ENCODE measurements at places on chromosomes 1 and 21.

DNA sequence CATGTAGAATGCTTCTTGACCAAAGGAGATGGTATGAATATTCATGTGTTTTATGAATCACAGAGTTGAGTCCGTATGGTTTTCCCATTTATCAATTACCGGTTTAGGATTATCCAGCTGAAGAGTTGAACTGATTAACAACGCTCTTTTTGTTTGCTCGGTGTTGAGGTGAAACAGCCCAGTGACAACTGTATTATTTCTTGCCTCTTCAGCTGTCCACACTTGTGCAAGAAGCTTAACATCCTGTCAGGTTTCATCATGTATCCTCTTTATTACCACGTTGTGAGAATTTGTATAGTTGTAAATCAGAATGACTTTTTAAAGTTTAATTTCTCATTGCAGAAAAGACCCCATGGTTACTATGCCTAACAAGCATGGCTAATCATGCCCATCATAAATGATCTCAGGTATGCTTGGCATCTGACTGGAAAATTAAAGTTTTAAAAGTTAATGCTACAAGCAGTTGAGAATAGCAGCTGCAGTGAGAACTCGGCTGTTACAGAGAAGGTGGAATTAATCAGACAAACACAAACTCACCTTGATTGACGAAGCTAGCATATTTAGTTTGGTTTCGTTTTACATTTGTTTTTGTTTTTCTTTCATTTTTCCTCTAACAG is 563.2 kb upstream of the ADGRL2 start:
- no peak for DNase-seq

DNA sequence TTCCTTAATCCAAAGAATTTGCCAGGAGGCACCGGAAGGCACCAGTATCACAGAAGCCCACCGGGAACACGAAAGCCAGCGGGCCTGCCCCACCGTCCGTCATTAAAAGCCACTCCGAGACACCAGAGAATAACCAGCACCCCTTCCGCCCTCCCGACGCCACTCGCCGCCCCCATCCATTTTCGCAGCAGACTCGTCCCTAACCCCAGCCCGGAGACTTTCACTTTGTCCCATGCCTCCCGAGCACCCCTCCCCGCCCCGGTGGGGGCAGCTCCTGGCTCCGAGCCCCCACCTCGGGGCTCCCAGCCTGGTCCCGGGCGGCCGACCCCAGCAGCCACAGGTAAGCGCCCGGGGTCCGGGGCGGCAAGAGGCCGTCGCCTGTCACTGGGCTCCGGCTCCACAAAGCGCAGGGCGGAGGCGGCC is 105.4 kb downstream of the SLC45A1 start:
- no peak for DNase-seq

- peak; percentile 81 for DNase-seq
Measured at GRCh38 chr1:205273551-205273982, 45.8 kb downstream of the TMCC2 start.

DNA sequence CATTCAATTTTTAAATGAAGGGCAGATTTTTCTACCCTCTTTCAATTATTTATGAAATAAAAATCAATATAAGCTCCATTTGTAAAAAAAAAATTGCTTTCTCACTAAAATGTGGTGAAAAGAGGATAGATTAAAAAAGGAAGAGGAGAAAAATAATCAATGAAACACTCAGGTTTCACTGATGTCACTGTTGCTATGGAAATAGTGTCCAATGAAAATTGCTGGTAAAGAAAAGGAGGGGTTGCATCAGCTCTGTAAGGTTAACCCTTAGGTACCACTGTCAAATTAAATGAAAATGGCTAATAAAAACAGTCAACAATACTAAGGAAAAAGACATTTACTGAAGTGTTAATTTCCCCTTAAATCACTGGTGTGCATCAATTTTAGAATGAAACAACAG is 91.6 kb upstream of the TTC39A start:
- DNase-seq, result peak; percentile 23

GRCh38 chr1:9438431-9439073 is 100.7 kb upstream of the SLC25A33 start:
- DNase-seq, result no peak

DNA sequence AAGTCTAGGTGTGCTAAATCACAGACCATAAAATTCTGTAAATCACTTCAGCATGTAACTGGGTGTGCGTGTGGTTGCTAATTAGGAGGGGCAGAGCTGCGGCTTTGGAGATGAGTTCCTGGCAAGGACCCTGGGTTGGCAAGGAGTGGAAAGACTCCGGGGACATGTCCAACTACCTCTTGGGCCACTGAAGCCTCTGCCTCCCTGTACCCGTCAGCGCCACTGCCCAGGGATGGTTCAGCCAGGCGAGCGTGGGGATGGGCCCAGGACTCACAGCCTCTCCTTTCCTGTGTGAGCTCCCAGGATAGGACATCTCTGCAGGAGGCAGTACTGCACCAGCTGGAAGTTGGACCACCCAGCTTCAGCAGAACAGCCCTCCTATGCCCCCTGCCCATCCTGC is 386.4 kb upstream of the VAMP3 start:
- DNase-seq, result no peak

DNA sequence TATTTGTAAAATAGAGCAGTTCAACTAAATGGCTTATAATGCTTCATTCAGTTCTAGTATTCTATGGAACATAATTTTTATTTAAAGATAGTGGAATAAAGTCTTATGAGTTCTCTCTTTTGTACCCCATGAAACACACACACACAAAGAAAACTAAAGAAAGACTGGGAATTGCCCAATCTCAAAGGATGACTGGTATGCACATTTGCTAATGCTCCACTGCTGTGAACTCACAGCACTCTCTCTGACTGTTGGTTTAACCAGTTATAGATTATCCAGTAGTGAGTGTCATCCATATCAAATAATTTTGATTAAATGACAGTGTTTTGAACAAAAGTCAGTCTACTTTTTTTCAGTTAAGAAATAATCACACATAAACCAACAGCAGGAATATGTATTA is 1082.4 kb upstream of the B3GALT2 start:
- no peak for DNase-seq

DNA sequence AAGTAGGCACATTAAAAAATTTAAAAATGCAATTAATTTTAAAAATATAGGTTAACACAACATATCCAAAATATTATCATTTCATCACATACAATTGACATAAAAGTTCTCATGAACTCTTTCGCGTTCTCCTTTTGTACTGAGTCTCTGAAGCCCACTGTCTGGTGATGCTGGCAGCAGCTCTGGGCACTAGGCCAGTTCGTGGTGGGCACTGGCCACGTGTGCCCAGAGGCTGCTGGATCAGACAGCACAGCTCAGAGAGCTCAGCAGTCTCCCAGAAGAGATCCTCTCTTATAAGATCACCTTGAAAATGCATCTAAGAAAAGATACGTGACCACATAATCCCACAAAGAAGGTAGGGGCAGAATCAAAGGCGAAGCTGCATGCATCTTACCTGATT is 9.9 kb downstream of the CEP104 start:
- DNase-seq, result no peak

DNA sequence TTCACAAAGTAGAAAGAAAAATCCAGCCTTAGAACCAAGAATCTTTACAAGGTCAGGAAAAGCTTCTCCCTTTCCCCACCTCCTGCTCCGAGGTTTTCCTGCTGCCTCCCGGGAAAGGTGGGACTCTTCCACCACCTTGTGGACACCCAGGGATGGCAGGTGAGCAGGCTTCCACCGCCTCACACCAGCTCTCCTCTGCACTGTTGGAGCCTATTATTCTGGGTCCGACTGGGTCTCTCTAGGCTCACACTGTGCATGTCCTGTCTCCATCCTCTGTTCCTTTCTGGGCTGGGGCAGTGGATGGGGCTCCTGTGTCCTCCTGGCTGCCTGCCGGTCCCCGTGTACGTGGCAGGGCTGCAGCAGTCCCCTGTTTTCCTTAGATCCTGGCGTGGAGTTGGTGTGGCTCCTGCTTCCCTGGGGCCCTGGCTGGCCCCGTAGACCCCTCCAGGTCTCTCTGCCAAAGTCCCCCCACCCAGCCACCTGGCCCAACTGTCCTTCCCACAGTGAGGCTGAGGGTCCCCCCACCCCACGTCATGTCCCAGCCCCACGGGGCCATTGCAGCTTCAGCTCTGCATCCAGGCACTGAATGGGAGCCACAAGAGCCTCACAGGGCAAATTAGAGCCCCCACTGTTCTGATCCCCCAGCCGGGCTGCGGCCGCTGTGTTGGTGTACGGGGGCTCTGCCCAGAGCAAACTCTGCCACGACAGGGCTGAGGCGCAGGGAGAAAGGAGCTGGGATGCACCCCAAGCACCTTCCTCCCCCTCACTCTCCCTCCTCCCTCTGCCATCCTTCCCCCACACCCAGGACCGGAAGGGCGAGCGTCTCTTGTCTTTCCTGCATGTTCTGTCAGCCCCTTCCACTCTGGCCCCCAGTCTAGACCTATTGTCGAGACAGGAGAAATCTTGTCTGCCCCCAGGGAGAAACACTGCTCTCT is 3.3 kb upstream of the SLC45A1 start:
- DNase-seq, result peak; percentile 41

- peak; percentile 17 for DNase-seq
Measured at GRCh38 chr1:150429805-150430204, 57.4 kb upstream of the TARS2 start.

GRCh38 chr1:44713321-44713781 is 17.6 kb downstream of the RNU5D-1 start:
- no peak for DNase-seq

GRCh38 chr1:247419336-247419735 is 3.4 kb downstream of the NLRP3 start:
- DNase-seq, result no peak

DNA sequence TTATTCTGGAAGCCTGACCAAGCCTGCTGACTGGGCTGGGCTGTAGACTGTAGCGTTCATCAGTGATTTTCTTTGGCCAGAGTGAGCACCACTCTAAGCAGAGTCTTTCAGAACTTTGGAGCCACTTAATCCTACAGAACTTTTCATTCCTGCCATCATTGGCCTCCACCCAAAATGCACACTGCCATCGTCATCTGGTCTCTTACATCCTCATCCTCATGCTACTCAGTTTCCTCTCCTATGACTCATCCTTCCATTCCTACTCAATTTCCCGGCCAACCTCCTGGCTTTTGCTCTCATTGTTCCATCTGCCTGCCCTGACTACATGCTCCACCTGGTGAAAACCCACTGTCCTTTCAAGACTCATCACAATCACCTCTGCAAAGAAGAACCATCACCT is 233.8 kb upstream of the USP25 start:
- no peak for DNase-seq

DNA sequence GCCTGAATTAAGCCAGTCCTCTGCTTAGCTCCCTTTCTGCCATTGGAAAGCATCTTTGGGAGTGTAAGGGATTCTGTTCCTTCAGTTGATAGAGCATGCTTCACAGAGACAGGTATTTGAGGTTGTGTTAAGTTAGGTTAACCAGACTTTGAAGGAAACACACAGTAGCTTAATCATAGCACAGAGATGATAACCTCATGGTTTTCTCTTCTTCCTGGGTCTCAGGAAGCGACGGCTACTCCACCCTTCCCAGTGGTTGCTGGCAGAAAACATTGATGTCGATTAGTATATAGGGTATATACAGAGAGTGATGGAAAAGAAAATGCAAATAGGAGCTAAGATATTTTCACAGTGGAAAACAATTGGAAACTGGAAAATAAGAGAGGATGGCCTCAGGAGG is 42.0 kb downstream of the S1PR1 start:
- peak; percentile 75 for DNase-seq

DNA sequence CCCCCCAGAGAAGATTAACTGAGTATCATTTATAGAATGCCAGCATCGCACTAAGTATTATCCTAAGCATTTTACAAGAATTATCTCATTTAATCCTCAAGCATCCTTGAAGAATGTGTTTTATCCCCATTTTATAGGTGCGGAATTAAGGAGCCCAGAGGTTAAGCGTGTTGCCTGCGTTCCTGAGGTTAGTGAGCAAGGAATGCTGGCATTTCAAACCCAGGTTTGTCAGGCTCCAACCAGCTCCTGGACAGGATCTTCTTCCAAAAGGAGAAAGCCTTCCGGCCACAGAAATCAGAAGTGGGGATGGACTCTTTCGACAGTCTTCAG is 82.3 kb downstream of the SSBP3 start:
- no peak for DNase-seq

DNA sequence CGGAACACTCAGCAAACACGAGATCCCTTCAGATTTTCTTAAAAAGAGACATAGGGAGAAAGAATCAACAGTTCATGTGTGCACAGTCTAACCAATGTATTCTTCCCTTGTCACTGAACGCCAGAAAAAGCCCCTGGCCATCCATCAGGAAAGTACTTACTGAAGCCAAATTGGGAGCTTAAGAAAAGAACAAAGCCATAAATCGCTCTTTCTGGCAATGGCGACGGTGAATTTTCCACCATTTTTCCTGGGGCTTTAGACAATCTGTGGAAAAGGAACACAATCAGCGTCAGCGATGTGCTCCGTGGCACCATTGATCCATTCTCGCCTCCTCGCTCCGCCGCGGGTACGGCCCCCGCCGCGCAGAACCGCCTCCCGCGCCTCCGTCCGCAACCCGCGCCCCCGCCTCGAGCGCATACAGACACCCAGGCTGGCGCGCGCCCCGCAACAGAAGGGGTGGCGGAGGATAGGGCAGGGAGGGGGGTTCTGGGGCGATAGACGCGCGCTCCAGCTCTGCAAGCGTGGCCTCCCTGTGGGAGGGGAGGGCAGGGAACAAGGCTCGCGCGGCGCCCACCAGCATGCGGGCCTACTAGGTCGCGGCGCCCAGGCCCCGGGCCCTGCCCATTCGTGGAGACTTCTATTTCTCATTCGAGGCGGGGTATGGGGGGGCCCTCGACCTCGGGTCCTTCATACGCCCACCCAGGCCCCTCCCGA is 440 bp downstream of the PIGP start:
- peak; percentile 74 for DNase-seq

- no peak for DNase-seq
Measured at GRCh38 chr1:45848097-45848496, 44.7 kb downstream of the MAST2 start.

- DNase-seq, result no peak
Measured at GRCh38 chr1:165218731-165219130, 137.8 kb downstream of the LMX1A start.

GRCh38 chr1:155320661-155321617 is at the start of gene RUSC1:
RUSC1 (plus strand) TSS chr1:155320894; CDS start chr1:155321774, 880 bp downstream.
- DNase-seq, result peak; percentile 57

- DNase-seq, result no peak
Measured at GRCh38 chr1:245751726-245752470, 597.1 kb downstream of the KIF26B start.

GRCh38 chr1:95407131-95407885 is 173.3 kb downstream of the RWDD3 start:
- no peak for DNase-seq

DNA sequence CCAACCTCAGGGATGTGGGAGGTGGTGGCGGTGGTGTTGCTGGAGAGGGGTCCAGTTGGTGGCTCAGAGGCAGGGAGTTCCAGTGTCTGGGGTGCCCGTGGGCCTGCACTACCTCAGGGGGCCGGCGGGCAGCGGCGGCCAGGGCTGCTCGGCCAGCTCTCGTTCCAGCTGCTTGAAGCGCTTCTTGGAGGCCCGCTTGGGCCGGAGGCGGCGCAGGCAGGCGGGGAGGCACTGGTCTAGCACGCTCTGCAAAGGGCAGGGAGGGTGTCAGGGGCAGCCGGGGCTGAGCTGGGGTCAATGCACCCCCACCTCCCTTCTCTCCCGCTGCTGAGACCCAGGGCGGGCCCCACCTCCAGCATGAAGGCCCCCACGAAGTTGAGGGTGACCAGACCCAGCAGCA is 5.7 kb upstream of the MFAP2 start:
- DNase-seq, result no peak

- peak; percentile 69 for DNase-seq
Measured at GRCh38 chr1:236156512-236157208, 14.3 kb downstream of the GPR137B start.

GRCh38 chr1:47003896-47004403 is 19.5 kb upstream of the CYP4X1 start:
- no peak for DNase-seq

- DNase-seq, result no peak
Measured at GRCh38 chr1:91552596-91552995, 51.9 kb downstream of the CDC7 start.

- DNase-seq, result no peak
Measured at GRCh38 chr1:155858800-155859233, 550 bp upstream of the SYT11 start.
